NCI-H1930 (cell line): ENCODE measurements at places on chromosomes 7 and 10.

- DNase-seq: no peak
These were observed 78.1 kb downstream of the USP6NL start for GRCh38 chr10:11533328-11533781.

GRCh38 chr10:53071505-53072125, 299.0 kb upstream of the MBL2 start:
- no peak for DNase-seq

- no peak for DNase-seq
These were observed 51.3 kb upstream of the GSAP start for GRCh38 chr7:77467408-77467807.

GRCh38 chr7:82018226-82018625, 248.4 kb upstream of the HGF start:
- DNase-seq: no peak

DNA sequence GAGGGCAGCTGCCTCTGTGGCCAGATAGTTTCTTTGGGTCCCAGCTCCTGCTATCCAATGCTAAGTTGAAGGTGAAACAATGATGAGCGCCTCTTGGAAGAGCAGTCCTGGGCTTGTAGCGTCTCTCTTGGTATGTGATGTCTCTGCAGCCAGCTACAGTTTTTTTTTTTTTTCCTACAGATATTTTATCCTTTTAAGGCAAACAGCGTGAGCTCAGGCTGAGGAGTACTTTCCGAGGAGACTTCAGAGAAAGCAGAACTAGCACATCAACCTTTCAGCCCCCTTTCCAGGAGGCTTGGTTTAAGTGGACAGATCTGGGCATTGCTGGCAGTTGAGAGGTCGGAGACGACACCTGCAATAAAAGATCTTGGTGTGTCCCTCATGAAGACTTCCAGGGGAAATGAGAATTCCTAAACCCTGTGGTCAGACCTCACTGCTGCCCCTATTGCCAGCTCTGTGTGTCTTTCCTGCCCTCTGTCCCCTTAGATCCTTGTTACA, 9.1 kb downstream of the PRKG1 start:
- DNase-seq: no peak

DNA sequence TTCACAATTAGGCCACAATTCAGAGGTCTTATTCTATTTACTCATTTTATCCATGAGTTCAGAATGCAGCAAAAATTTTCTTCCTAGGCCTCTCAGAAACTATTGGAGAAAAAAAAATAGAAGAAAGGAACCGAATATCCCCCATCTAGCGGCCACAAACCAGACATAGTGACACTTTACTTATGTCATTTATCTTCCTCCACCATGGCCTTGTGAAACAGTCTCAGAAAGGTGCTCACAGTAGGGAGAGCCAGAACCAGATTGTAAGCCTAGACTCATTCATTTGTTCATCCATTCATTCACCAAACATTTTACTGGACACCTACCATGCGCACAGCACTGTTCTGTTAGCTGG, 16.0 kb downstream of the CREB3L2 start:
- DNase-seq: no peak

DNA sequence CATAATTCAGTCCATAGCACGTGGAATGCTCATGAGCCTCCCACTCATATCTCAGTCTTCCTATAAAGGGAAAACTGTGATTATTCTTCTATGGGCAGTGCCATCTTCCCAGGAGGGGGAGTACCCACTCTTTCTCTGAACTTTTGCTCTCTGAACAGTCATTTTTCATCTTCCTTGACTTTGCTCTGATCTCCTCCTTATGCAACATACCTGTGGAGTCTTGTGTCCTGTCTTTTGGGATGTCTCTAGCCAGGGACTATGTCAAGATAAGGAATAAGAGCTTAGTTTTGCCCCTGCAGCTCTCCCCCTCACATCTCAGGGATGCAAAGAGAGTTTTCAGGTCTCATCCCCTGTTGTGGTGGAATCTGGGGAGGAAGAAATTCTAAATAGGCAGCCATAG, 27.6 kb downstream of the LSMEM1 start:
- no peak for DNase-seq

GRCh38 chr7:47804767-47805545, 143.3 kb downstream of the PKD1L1 start:
- no peak for DNase-seq

GRCh38 chr10:123042708-123043408, 34.1 kb downstream of the ACADSB start:
- DNase-seq: no peak

DNA sequence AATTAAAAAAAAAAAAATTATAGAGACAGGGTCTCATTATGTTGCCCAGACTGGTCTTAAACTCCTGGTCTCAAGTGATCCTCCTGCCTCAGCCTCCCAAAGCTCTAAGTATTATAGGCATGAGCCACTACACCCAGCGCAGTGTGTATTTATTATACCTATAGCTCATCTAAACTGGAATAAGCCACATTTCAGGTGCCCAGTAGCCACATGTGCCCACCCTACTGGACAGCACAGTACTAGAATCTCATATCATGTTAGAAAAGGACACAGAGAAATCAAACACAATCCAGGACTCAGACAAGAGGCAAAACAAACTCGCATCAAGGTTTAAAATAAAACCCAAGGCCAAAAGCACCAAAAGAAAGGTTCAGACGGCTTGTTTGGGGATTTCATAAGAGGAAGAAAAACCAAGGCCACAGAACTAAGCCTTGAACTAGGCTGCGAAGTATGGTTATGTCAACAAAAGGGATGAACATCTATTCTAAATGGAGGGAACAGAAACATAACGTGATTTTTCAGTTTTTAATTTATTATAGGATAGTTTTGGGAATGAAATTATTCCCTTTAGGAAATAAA, 32.3 kb downstream of the SLC16A9 start:
- DNase-seq: no peak

- DNase-seq: no peak
These were observed 5.8 kb upstream of the LRRC4 start for GRCh38 chr7:128037081-128037480.

GRCh38 chr10:32386623-32387260, 39.8 kb upstream of the EPC1 start:
- no peak for DNase-seq

- no peak for DNase-seq
These were observed 31.4 kb downstream of the ZNF273 start for GRCh38 chr7:64934478-64934877.

GRCh38 chr7:148700661-148701064, 2.0 kb downstream of the CUL1 start:
- DNase-seq: no peak

DNA sequence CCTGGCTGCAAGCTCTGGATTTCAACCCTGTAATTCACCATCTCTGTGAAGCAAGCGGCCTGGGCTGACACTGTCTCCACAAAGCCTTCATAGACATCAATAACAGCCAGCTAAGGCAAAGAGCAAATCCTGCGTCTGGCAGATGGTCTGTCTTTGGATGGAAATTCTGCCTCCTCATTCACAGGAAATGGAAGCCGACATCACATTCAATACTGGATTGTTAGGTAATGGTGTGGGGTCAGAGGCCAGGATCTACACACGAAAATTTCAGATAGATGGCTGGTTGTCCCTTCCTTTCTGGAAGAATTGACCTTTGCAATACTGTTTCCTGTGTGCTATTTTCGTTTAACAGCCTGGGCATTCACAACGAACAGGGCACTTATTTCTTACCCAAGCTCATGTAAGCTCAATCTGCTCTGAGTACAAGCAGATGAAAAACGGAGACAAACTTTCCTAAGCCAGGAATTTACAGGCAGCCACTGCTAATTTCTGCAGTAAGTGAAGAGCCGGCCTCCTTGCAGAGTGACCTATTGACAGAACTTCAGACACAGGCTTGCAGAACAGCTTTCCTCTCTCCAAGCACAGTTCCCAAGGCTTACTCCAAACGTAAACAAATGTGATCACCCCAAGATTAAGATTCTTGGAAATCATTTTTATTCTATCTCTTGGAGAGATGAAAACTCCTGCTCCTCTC, 3.1 kb upstream of the ADAM12 start:
- no peak for DNase-seq

DNA sequence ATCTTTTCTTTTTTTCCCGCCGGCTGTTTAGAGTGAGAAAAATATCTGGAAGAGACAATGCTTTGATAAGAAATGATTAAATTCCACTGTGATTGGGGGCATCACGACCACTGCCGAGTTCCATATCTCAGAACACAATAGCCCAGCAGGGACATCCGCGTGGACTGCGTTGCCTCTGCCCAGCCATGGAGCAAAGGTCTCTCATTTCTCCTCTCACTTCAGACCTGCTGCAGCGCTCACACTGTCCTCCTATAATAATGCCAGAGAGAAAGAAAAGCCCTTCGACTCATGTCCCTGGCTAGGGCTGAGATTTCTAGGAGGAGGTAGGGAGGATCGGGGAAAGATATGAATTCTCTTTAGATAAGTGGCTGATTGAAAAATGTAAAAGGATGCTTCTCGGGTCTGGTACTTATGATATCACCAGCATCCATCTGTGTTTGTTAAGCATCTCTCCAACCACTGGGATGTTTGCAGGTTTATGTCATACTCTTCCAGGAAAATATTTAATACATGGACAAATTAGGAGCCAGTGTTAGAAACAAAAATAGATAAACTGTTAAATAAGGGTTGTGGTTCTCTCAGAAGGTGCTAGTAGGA, 472.9 kb upstream of the AKR1E2 start:
- no peak for DNase-seq

DNA sequence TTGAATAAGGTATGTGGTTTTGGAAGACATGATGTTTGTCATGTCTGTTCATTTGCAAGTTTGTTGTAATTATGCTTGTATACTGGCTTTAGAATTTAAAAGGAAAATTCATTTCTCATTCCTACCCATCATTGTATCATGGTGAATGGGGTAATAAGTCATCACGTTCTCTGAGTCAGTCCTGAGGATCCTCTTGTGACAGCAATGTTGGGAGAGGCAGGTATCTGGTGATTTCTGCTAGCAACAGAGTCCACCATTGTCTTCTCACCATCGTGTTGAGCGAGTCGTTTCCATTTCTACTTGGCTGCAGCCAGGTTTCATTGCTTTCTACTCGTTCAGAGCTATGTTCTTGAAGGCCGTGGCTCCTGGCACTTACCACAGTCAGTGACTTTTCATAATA, 16.3 kb downstream of the CUL1 start:
- DNase-seq: no peak

DNA sequence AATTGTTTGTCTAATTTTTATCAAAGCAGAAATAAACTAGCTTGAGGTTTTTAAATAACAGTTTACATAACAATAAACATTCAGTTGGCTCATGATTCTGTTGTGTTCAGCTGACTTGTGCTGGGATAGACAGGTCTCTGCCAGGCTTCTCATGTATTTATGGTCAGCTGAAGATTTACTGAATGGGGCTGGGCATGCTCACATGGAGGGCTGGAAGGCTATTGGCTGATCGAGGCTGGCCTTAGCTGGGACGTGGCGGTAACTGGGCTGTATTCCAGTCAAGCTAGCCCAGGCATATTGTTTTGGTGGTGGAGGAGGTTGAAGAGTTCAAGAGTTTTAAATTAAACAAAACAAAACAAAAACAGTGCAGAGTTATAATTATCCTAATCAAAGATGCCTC, 251.0 kb upstream of the MTPN start:
- DNase-seq: no peak

- DNase-seq: no peak
These were observed 9.3 kb downstream of the CASP7 start for GRCh38 chr10:113689057-113689456.

- DNase-seq: no peak
These were observed 89.1 kb downstream of the CELF2 start for GRCh38 chr10:11106621-11107374.

- no peak for DNase-seq
These were observed 659 bp downstream of the OPTN start for GRCh38 chr10:13100349-13101294.
